ENCODE measurements at places on chromosomes 1 and 21.

- DNase-seq: no peak
Observed at GRCh38 chr1:217493290-217493689, 137.6 kb downstream of the GPATCH2 start.

- no peak for DNase-seq
Observed at GRCh38 chr1:111412839-111413238, 14.7 kb downstream of the OVGP1 start.

GRCh38 chr1:116682641-116683221, 15.2 kb upstream of the IGSF3 start:
- no peak for DNase-seq

DNA sequence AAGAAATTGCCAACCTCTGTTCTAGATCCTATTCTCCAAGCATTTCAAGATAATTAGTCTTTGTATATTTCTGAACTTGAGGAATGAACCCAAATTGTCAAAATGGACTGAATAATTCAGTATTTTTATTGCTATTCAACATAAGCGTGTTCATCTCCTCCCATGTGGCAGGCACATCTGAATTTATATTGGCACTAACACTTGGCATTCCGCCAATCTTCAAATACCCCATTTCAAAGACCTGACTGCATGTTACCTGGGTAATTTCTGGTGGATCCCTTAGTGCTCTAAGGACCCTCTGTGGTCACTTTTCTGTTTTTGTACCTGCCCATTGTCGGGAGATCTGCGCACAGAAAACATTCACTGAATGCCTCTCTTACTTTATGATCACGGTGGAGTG, 66.6 kb downstream of the BACE2 start:
- DNase-seq: no peak

Measured in stimulated activated CD4-positive, alpha-beta T cell treated with anti-CD3 and anti-CD28 coated beads, Interleukin-1b, Interleukin-23, amount 100 ng/mL, for 1 hour (primary cell).